NCI-H510A treated with DMSO at 0.1 percent for 48 hours (cell line): ENCODE measurements at places on chromosomes 1 and 21.
A peak's percentile ranks its signal among the peaks of the same experiment; 100 is the strongest.

DNA sequence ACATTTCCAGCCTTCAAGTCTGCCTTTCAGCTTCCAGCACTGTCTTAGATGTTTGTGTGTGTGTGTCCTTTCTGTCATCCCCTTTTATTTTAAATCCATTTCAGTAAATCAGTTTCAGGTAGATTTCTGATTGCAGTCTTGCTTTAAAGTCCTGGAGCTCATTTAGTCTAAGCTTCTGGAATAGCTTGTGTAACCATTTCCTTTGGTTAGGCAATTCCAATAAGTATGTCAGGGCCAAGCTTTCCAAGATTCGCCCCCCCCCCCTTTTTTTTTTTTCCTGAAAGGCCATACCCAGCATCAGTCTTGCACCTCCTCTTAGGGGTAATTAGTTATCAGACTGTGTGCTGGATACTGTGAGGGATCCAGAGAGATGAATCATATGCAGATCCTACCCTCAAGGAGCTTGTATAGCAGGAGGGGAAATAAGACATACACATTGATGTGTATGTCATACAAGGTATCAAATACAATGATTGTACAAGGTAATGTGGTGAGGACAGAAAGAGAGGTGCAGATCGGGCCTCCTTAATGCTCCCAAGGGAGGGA lies 41.3 kb downstream of the NFYC start:
- no peak for DNase-seq

DNA sequence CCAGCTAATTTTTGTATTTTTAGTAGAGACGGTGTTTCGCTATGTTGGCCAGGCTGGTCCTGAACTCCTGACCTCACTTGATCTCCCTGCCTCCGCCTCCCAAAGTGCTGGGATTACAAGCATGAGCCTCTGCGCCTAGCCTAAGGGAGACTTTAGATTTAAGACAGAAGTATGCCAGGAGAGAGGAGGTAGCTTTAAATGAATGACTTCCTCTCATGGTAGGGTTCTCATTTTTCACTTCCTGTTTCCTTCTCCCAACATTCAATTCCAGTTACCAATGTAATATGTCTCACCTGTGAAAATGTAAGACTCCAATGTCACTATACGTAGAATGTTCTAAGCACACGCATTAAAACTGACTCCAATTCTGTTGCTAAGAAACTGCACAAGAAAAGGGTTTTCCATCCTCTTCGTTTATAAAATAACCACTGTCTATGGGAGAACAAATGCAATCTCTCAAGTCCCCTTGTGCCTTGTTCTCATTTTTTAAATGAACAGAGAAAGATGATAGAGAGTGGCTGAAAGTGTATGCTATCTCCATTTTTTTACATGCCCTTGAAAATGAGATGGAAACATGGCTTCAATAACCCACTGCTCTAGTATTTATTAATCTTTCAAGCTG lies 140.0 kb downstream of the SLC45A1 start:
- peak; percentile 52 for DNase-seq

GRCh38 chr1:31750858-31751510 lies 13.2 kb downstream of the ADGRB2 start:
- no peak for DNase-seq

GRCh38 chr1:225736437-225737098 lies 41.1 kb upstream of the SRP9 start:
- no peak for DNase-seq

DNA sequence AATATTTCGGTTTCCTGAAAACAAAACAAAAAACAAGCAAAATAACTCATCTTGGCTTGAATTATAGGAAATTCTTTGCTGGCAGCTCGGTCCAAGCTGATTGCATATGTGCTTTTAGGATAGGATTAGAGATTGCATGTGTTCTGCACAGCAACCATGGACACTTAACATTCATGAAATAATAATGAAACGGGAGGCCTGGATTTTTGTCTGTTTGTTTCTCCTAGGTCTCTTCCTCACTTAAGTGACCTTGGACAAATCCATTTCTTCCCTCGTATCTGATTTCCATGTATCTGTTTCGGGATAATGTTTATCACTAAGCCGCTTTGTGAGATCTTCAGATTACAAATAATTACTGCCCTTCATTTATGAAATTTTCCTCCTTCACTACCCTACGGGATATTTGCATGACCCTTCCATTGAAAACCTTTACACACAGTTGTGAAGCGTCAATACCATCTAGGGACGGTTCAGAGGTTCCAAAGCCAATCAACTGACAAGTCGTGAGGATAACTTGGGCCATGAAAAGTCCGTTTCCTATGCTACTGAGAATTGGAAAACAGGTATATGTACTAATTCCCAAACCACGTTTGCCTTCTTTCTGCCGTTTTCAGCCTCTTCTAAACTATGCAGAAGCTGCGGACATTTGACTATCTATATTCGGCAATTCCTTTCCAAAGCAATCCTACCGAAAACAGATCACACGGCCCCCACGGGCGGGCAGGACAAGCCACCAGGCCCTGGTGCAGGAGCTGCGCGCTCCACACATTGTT lies 1.3 kb upstream of the H3-3A start:
- DNase-seq = peak; percentile 67

DNA sequence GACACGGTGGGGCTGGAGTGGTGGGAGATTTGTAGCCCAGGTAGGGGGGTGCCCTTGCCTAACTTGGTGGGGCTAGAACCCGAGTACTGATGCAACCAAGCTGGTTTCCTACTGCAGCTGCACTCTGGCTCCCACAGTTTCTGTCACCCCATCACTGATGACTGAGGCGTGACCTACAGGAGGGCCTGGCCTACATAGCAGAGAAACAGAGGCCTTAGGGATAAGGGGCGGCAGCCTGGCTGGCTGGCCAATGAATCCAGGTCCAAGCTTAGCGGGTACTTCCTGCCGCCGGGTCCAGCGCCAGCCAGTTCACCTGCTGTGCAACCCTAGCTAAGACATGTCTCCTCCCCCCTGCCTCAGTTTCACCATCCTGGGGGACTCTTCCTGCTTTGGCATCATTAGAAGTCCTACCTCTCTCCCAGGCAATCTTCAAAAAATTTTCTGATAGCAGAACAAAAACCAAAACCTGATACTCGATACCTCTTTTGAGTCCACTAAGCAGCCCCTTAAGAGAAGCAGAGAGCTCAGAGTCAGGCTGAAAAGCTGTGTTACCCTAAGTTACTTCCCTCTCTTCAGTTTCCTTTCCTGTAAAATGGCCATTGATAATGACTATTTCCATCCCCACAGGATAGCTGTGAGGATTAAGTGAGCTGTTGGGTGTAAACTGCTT lies 27.3 kb upstream of the RNF19B start:
- no peak for DNase-seq

GRCh38 chr1:33692206-33693188 lies 171.4 kb upstream of the HMGB4 start:
- DNase-seq = no peak

- no peak for DNase-seq
Observed at GRCh38 chr1:6106977-6107376, 61.3 kb downstream of the KCNAB2 start.

DNA sequence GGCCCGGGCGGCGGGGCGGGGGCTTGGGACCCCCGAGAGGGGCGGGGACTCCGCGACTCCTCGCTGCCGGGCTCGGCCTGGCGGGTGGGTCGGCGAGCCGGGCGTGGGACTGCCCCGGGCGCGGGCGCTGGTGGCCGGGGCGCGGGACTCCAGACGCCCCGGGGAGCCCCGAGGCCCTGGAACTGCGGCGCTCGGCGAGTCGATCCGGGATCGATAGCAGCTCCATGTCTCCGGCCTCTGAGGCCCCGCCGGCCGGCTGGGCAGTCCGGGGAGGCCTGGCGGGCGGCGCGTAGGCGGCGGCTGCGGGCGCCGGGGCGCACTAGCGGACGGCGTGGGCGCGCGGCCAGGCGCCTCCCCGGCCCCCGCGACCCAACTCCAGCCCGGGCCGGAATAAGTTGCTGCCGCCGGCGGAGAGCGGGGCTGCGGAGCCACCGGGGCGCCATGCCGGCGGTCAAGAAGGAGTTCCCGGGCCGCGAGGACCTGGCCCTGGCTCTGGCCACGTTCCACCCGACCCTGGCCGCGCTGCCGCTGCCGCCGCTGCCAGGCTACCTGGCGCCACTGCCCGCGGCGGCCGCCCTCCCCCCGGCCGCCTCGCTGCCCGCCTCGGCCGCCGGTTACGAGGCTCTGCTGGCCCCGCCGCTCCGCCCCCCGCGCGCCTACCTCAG lies 400 bp downstream of the SAMD11 start:
- DNase-seq = no peak

- no peak for DNase-seq
Observed at GRCh38 chr1:37995751-37996345, 6.0 kb upstream of the SF3A3 start.

DNA sequence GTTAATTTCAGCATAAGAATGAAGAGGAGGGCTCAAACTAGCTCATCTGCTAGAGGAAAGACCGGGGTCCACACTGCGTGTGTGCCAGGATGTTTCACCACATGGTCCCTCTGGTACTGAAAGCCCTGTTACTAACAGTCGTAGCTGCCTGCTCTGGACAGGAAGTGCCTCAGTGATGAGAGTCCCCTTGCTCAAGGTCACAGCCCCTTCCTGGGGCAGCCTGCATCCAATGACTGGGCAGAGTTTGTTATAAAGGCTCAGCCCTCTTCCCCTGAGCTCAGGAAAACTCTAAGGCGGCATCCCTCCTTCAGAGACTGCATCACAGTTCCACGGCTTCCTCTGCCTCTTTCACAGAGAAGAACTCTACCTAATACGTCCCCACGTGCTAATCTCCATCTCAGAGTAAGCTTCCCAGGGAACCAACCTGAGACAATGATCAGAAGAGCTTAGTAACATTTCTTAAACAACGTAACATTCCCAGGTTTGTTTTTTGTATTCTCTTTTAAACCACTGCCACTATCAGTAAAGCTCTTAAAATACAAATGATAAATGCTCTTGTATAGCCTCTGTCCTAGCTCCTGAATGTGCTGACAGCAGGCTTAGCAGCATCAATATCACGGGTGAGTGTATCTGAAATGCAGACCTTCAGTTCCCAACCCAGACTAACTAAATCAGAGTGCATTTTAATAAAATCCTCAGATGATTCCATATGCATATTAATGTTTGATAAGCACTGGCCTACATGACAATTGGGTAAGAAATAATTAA lies 38.0 kb upstream of the ATP1A1 start:
- no peak for DNase-seq

DNA sequence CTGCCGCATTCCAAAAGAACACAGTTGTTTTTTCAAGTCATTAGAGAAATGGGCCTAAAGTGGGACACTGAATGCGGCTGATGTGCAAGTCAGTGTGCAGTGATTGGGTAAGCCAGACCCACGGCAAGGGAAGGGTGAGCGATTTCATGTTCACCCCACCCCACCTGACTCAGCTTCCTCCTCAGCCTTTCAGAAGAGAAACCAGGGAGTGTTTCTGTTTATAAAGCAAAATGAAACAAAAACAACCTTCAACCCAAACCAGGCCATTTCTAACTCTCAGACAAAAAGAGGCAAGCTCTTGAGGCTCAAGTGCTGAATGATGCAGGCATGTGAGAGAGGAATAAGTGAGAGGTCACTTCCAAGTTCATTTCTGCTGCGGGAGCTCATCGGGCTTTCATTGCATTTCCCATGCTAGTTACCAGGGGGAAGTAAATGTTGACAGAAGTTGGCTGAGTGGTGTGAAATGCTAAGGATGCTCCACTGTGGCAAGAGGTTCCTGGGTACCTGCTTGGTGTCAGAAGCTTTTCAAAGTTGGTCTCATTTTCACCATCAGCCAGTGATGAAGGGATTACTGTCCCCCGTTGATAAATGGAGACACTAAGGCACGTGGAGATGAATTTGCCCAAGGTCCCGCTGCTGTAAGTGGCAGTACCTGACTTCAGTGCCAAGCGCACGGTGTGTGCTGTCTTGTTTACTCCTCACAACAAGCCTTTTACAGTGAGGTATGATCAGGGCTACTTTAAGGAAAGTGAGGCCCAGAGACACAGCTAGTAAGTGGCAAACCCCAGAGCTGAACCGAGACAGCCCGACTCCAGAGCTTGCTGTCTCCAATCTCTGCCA lies 29.1 kb downstream of the STPG1 start:
- DNase-seq = no peak
